Endodermal cell (in vitro differentiated cells): ENCODE measurements at places on chromosomes 5 and 9. TPM values are rescaled to one million over a fixed set of nuclear protein-coding genes. Genes with fewer than 3 reads are reported as not detected.

DNA sequence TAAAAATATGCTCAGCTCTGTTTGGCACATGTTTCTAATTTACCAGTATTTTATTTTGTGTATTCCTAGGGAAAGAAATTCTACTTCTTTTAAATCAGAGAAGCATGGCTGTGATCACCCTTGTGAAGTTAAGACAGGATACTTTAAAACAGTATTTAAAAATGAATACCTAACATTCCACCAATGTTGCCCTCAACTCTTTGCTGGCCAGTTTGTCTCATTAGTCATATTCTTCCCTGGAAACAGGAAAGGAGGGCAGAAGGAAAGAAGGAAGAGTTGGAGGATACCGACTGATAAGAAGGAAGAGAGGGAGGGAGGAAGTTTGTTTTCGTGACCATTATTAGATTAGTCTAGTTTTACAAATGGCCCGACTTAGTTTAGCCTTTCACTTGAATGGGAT lies 137.4 kb downstream of the PLK2 start:
- no peak for DNase-seq
- H3K27me3 ChIP-seq = no peaks in the 10 kb centered on the region
- H3K27ac ChIP-seq = no peak overlapping the region
- H3K36me3 ChIP-seq = no peaks in the 10 kb centered on the region
- no peak overlapping the region for H3K4me3 ChIP-seq

DNA sequence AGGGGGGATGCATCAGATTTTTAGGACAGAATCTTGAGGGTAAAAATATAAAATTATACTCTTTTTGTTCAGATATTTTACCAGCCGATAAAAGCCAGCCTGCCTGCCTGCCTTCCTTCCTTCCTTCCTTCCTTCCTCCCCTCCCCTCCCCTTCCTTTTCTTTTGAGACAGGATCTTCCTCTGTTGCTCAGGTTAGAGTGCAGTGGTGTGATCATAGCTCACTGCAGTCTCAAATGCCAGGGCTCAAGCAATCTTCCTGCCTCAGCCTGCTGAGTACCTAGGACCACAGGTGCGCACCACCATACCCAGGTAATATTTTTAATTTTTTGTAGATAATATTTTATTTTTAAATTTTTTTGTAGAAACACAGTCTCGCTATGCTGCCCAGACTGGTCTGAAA lies 330.0 kb downstream of the CCDC171 start:
- no peaks in the 10 kb centered on the region for H3K4me1 ChIP-seq
- DNase-seq = no peak
- no peaks in the 10 kb centered on the region for H3K27me3 ChIP-seq
- H3K36me3 ChIP-seq = no peaks in the 10 kb centered on the region
- no peak overlapping the region for H3K4me3 ChIP-seq
- H3K27ac ChIP-seq = no peak overlapping the region

- H3K27ac ChIP-seq = no peak overlapping the region
- peaks cover 28% of the 10 kb centered on the region for H3K27me3 ChIP-seq
- no peaks in the 10 kb centered on the region for H3K36me3 ChIP-seq
Measured at GRCh38 chr9:23541976-23542375, 284.1 kb downstream of the ELAVL2 start.

DNA sequence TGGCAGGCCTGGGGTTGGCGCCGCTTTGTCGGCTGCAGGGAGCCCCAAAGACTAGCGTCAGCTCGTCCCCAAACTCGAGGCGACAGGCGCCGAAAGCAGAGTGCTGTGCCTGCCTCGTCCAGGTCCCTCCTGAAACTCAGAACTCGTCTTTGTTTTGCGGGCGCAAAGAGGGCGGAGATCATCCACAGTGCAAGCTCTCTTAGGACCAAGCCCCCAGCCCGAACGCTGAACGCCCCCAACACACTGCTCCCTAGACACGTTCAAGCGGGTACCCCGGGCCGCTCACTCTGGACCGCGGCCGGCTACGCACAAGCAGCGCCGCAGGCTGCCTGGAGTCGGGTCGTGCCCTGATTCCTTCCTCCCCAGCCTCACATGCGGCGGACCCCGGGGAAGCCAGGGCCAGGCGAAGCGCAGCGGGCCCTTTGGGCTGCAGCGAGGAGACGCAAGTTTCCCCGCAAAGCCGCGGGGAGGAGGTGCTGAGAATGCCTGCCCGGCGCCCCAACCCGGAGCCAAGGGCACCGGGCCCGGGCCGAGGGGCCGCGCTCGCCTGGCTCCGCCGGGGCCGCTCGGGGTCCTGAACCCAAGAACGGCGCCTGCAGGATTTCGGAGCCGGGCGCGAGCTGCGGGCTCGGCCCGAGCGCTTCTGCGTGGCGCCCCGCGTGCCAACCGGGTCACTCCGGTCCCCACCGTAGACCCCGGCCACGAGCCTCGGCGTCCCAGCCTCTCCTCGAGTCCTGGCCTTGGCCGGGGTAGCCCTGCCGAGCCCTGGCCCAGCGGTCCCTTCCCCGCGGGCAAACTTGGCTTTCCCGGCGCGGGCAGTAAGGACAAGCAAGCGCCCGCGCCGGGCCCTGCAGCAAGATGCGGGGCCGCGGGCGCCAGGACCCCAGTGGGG lies 738 bp downstream of the FSTL4 start:
- H3K4me3 ChIP-seq = peak overlapping the region; percentile 75
- no peaks in the 10 kb centered on the region for H3K36me3 ChIP-seq
- H3K4me1 ChIP-seq = peaks cover 3% of the 10 kb centered on the region

DNA sequence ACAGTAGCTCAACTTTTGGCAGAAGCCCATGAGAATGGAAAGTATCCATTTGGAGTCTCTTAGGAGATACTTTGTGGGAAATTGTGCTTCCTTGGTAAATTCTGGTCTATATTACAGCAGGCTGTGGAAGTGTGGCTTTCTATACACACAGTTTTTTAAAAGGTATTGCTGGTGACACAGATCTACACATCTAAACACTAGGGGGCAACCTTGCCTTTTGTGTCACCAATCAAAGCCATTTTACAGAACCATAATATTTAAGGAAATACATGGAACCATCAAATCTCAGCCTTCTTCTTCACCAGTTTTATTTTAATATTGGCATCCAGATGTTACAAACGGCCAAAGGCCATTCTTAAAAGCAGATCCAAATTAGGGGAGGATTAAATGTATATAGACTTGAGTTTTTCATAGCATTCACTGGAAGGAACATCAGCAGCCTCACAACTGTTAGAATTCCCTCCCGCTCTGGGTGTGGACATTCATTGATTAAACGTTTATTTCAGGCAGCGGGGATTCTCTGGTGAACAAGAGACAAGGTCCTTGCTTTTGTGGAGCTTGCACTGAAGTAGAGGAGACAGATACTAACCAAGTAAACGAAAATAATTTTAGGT lies 132.4 kb upstream of the EPB41L4A start:
- no peaks in the 10 kb centered on the region for H3K27me3 ChIP-seq
- no peak overlapping the region for H3K4me3 ChIP-seq
- H3K4me1 ChIP-seq = no peaks in the 10 kb centered on the region
- H3K36me3 ChIP-seq = no peaks in the 10 kb centered on the region
- peak; percentile 65 for DNase-seq
- H3K27ac ChIP-seq = no peak overlapping the region

AQP3 gene
- 2.2 and 3.1 TPM in 2 replicates for total RNA-seq

- H3K4me3 ChIP-seq = peak overlapping the region; percentile 89
- H3K27me3 ChIP-seq = no peaks in the 10 kb centered on the region
- peak overlapping the region; percentile 48 for H3K27ac ChIP-seq
- DNase-seq = no peak
Measured at GRCh38 chr9:114503009-114503408, 2.3 kb downstream of the WHRN start.

GRCh38 chr9:98488571-98489312 lies 220.0 kb downstream of the GABBR2 start:
- DNase-seq = no peak
- H3K27me3 ChIP-seq = no peaks in the 10 kb centered on the region
- H3K4me3 ChIP-seq = no peak overlapping the region

DNA sequence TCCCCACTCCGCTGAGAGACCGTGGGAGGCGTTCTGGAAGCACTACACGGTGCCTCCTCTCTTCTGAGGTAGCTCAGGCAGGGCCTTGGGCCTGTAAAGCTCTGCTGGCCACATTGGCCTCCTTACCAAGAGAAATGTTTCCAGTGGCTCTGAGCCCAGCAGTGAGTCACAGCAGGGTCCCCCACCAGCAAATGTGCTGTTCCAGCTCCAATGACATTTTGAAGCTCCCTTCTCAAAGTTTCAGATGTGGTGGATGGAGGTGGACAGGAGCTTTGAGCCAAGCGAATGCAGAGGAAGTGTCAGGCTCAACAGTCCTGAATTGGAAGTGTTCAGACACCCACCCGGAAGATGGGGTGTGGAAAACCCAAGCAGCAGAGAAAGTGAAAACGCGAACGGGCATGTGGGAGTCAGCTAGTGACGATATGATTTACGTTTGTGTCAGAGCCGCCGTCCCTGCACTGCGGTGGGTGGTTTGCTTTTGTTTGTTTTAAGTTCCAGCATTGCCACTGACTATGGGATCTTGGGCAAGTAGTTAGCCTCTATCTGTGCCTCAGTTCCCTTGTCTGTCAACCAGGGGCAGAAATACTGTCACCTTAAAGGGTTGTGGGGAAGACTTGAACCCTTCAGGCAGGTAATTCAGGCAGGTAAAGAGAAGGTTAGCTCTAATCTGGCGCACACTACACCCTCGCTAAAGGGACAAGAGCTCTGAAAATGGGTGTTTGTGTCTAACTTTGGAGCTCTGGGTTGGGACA lies 38.2 kb downstream of the C5orf15 start:
- H3K27me3 ChIP-seq = no peaks in the 10 kb centered on the region
- no peak overlapping the region for H3K4me3 ChIP-seq
- no peaks in the 10 kb centered on the region for H3K36me3 ChIP-seq
- H3K4me1 ChIP-seq = no peaks in the 10 kb centered on the region
- DNase-seq = no peak
- H3K27ac ChIP-seq = no peak overlapping the region

PCDHA10 gene
- 15.6 and 17.7 TPM in 2 replicates for total RNA-seq
